ENCODE measurements at places on chromosomes 7 and 10.
A peak's percentile ranks its signal among the peaks of the same experiment; 100 is the strongest.

DNA sequence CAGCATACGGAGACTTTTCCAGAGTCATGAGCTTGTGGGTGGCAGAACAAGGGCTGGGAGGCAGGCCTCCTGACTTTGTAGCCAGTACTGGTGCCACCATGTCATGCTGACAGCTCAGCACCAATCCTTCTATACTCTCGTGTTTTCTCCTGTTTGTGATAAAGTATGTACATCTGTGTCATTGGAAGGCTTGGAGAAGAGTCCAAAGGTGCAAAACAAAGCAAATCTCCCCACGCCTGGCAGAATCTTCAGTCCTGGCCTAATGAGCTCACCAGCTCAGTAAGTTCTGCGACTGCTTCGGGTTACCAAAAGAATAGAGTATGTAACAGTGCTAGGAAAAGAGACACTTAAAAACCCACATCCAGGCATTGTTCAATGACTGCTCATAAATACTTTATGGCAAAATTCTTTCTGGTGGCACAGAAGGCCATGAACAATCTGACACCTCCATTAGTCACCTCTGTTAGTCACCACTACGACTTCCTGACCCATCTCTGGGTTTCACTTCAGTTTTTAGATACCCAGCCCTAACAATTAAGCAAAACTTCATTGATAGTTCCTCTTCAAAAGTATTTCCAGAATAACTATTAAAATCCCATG lies 24.5 kb downstream of the STEAP1 start:
- peak; percentile 68 for DNase-seq

DNA sequence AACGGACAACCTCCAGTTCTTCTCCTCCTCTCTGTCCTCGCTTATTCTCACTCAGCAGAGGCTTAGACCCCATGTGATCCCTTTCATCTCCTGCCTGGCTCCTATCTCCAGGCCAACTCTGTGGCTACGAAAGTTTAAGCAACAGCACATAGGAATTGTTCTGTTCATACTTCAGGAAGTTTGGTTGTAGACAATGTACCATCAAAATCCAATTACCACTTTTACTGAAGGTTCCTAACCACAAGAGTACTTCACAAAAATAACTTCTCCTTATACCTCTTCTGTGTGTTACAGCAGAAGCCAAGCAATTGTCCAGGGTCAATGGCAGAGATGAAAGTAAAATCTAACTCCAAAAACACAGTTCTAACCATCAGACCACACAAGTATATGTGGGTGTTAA lies 80.0 kb downstream of the SLC25A13 start:
- DNase-seq = no peak

DNA sequence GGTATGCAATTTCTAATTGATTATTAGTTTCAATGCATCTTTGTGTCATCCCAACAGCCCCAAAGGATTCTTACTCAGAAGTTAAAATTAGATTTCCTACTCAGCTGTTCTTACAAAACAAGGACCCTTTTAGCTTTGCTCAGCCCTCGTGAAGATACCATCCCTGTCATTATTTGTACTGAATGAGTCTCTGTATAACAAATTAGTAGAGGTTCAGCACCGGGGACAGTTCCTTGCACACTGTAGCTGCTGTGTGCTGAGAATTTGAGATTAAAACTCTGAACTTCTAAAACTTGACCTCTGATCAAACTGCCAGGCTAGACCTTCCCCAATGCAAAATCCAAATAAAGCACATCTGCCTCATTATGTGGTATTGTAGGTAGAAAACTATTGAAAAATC lies 299.1 kb downstream of the LHFPL3 start:
- DNase-seq = peak; percentile 18

DNA sequence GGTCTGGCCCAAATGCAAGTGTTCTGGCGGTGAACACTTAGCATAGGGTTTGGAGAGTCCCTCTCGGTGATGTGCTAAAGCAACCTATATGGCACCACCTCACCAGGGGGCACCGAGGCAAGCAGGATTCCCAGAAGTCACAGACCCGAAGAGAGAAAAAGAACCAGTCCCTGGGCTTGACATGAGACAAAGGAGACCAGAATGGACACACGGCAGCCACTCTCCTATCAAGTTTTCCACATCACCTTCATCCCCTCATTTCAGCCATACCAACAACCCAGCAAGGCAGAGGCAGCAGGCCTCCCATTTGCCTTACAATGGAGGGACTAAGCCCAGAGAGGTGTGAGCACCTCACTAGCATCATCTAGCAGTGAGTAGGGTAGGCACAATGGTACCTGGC lies 19.7 kb downstream of the GPRIN2 start:
- no peak for DNase-seq

DNA sequence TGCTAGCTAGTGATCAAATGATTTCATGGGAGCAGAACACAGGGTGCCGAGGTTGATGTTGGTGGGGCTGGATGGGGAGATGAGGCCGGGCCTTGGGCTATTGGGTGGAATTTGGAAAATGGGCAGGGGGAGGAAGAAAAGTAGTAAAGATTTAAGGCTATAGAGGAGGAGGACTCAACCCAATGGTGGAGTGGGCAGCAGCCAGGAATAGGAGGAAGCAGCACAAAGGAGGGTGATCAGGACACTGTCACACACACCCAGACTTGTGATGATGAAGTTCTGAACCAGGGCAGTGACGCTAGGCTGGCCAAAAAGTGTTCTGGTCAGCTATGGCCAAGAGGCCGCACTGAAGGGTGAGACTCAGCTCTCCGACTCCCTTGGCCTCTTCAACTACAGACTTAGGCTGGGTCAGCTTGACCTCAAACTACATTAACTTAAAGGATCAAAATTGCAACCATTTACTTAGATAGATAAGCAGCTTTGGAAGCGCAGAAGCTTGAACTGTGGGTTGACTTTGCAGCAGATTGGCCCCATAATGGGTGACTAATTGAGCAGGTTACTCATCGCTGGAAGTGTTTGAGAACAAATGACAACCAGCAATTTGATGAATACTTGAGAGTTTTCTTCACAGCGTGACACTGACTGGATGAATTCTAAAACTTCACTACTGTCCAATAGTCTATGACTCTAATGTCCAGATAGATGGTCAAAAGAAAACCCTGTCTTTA lies 29.4 kb upstream of the GPR26 start:
- no peak for DNase-seq

DNA sequence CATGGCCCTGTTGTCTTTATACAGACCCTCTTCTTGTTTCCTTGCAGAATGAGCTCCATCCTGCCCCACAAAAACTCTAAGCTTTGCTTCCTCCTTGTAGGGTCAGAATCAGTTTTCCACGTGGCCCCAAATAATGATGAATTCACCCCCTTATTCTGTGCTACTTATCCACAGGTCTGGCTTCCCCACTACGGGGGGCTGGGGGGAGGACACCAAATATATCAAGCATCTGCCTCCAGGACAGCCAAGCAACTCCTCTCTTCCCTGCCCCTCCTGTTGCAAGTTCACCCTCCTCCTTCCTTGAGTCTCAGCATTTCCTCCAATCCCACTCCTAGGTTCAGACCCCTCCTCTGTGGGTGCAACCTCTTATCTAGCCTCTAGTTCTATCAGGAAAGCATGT lies 743.3 kb downstream of the GRID1 start:
- DNase-seq = no peak

GRCh38 chr7:23687011-23687410 lies 7.0 kb downstream of the FAM221A start:
- DNase-seq = no peak

GRCh38 chr10:129741280-129741977 lies 222.6 kb downstream of the EBF3 start:
- no peak for DNase-seq

- DNase-seq = no peak
These were observed 673.1 kb upstream of the PHF14 start for GRCh38 chr7:10300577-10300976.

GRCh38 chr10:86727470-86727869 lies 28.9 kb upstream of the BMPR1A start:
- no peak for DNase-seq

DNA sequence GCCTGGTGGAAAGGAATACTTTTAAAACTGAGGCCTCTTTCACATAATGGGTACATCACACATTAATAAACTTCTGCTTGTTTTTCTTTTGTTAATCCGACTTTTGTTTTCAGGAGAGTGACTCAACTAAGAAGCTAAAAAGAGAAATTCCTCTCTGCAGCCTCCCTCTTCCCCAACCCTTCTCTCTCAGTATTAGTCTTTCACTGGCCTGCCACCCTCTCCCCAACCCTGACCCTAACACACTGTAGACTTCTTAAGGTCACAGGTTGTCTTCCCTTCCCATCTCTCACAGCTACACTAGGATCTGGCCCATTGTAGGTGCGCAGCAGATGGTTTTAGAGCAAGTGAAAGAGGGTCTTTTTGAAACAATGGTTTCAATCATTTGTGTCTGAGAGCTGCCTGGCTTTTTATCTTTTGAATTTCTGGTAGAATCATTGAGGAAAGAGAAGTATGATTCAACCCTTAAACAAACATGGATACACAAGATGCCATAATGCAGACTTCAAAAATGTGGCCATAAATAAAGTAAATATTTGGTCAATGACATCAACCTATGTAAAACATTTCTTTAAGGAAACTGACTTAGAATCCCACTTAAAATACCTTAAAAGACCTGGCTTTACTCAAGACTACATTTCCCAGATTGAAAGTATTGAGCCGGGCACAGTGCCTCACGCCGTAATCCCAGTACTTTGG lies 17.9 kb upstream of the FFAR4 start:
- DNase-seq = no peak

DNA sequence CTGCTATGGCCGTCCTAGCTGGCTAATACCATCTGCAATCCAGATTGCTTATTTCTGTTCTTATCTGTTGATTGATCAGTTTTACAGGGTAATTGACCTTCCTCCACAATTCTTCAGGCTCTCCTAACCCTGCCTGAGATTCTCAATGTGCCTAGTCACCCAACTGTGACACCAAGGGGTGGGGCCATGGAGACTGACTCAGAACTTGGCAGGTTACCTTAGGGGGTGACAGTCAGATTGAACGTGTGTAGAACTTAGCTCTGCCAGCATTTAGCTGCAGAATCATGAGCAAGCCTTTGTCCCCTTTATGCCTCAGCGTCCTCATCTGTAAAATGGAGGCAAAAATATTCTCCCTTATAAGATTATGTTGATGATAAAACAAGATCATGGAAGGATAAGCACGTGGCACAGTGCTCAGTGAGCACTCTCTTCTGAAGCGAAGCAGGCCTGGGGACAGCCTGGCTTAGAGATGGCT lies 19.1 kb upstream of the LEP start:
- DNase-seq = peak; percentile 6

DNA sequence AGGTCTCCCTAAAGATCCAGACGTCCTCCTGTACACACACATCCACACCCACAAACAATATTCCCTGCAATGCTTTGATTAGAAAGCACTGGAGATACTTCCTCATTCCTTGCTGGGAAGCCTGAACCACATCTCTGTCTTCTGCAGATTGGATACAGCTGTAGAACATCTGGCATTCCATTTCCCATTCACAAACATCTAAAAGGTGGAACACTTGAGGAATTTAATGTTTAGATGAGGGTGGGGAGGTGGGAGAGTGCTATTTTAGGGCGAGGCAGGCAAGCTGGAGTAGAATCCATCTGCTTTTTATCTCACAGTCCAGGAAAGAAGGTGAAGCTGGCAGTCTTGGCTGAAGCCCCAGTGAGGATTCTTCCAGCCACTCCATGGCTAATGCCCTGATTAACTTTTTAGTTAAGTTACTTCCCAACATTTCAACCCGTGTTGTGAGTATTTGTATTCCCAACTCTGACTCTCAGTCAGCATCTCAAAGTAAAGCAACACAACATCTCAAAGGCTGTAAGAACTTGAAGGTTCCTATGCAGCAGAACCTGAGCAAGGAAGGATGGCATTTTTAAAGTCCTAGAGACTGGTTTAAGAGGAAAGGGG lies 46.1 kb downstream of the CYTH3 start:
- no peak for DNase-seq

DNA sequence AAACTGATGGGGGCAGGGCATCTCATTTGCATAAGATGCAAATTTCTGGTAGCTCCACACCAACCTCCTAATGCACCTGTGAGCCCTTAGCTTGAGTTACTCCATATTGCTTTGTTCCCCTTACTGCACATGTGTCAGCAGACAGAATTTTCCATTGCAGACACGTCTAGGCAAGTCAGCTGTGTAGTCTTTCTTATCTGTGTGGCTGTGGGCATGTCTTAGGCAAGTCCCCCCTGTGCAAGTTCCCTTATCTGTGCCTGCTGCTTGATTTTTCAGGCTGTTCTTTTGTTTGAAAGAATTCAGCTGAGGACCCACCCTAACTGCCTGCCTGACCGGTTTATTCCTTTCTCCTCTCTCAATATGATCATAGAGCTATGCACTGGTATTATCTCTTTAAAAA lies 28.5 kb upstream of the TRIM24 start:
- no peak for DNase-seq

GRCh38 chr7:139734395-139734794 lies 43.4 kb downstream of the HIPK2 start:
- DNase-seq = no peak

- DNase-seq = peak; percentile 72
These were observed at the start of gene IGF2BP3 for GRCh38 chr7:23470330-23471105. Gene IGF2BP3 (minus strand): TSS chr7:23470491. CDS start chr7:23470110, 381 bp downstream.

GRCh38 chr10:6136215-6137201 lies 47.7 kb downstream of the RBM17 start:
- peak; percentile 88 for DNase-seq

GRCh38 chr10:9012312-9012711 lies 957.8 kb downstream of the GATA3 start:
- no peak for DNase-seq

DNA sequence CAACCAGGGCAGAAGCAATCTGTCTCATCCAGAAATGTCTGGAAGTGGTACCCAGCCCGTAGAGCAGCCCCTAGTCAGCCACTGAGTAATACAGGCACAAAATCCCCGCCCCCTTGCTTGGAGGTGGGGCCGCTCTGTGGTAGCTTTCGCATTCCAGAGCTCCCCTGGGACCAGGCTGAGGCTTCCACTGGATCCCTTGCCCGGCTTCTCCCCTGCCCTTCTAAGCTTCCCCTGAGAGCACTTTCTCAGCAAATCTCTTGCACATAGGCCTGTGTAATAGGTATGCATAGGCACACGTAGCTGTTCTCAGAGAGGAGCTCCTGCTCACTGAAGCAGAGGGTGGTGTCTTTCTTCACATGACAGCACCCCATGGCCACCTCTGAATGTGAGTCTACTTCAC lies 144.2 kb downstream of the BMS1 start:
- DNase-seq = no peak

DNA sequence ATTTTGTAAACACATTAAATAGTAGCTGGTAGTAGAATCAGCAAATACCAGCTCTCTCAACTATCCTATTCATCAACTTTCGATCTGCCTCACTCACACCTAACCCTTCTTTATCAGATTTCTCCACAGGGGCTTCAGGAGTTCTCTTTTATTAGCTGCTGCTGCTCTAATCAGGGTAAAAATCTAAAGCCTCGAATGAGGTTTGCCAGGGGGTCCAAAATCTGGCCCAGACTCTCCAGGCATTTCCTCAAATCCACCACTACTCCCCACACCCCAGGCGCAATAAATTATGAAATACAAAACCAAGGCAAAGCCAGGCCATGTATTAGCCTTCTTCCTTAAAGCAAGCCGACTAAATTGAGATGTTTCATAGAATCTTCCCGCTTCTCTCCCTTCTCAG lies 2.3 kb downstream of the RNF216 start:
- no peak for DNase-seq

Data from activated CD4-positive, alpha-beta T cell treated with anti-CD3 and anti-CD28 coated beads, Interleukin-2, Interleukin-6, amounts not matched to agents 100 ng/mL and 50 ng/mL, durations not matched to agents 16 hours and 8 hours (primary cell).